ENCODE measurements at places on chromosomes 6 and 20.

GRCh38 chr20:17898548-17898994, 70.0 kb downstream of the SNX5 start:
- DNase-seq: no peak

DNA sequence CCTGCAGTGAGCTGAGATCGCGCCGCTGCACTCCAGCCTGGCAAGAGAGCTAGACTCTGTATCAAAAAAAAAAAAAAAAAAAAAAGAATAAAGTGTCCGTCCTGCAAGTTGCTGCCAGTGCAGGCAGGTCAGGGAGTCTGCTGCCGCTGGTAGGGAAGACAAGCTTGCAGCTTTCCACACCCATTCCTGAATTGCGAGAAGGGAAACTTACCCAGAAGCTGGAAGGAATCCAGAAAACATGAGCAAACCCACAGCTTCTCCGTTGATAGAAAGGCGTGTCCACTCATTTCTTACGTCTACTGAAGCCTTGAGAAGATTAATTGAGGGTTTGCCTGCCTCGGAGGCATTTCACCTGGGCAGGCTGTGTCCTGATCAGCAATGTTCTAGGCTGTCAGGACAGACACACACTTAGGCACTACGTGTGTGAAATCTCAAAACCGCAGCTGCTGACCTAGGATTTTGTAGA, 61.6 kb upstream of the DSP start:
- DNase-seq: peak; percentile 24

DNA sequence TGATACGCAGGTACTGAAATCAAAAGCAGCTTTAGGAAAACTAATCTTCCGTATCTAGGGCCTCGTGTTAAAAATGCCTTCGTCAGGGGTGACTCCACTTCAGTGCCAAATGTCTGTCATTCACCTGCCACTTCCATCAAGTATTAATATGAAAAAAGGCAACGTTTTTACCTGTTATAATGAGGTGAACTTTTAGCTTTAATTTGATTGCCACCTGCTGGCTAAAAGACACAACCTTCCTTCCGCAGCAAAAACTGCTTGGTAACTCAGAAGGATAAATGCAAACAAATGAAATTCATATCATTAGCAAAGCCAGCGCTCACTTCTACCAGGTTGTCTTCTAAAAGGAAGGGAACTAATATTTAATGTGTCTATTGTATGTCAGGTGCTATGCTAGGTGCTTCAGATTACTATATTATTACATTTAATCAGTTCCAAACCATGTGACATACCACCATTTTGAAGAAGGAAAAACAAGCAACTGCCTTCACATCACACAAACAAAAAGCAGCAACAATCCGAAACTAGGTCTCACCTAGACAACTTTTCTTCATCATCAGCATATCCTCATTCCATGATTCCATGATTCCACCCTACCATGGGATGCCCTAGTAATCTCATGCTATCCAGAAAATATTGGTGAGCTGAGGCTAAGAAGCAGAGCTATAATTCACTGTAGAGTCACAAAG, 20.6 kb upstream of the ARHGAP18 start:
- no peak for DNase-seq

DNA sequence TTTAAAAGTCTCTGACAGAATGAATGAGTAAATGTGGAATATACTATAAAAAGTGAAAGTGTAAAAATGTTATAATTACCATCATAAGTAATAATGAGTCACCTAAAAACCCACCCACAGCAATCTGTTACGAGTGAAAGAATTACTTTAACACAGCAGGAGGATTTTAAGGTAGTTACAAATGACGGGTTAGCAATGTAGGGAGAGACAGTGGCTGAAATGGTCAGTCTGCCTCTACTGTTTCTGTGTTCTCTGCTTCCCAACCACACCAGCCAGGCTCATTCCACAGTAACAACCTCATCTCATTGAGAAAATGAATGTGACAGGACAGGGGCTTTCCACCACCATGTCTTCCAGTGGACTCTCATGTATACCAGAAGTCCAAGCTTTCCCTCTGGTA, 124.4 kb upstream of the KCNK16 start:
- no peak for DNase-seq
